ENCODE measurements at places on chromosomes 13 and 19.

- DNase-seq = no peak
Observed at GRCh38 chr13:87680298-87680697, 9.1 kb downstream of the SLITRK5 start.

DNA sequence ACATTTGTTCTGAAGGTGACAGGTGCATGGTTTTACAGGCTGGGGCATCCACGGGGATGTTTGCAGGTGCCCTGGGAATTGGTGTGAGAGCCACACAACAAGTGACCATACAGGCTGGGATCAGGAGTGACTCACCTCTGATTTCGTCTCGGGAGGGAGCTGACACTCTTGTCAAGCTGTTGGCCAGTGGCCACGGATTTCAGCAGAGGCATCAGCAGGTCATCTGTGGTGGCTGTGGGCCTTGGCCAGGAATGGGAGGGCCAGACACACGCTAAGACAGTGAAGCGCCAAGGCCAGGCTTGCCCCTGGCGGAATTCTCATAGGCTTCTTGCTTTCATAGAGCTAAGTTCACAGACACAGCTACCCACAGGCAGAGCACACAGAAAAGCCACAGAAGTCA lies 108.6 kb downstream of the HSPH1 start:
- DNase-seq = no peak

DNA sequence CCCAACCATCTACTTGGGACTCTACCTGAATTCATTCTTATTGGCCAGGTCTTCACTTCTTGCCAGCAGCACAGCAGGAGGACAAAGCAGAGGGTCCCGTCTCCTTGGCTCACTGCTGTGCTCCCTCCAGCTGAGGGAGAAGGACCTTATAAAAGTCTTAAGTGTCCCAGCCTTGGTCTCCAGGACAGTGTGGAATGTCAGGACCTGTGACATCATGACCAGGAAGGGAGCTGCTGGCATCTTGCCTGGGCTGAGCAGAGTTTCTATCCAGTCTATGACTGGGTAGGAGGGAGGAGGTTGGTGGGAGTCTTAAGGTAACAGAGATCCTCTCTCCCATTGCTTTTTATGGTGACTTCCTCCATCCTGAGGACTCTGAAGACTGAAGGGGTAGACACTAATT lies 56.6 kb upstream of the ANKRD10 start:
- DNase-seq = no peak

- DNase-seq = no peak
Observed at GRCh38 chr19:18117364-18117691, 19.8 kb downstream of the MAST3 start.

Data from C1 segment of cervical spinal cord (tissue), 14 donors.